ENCODE measurements at places on chromosomes 16 and 17.
A peak's percentile ranks its signal among the peaks of the same experiment; 100 is the strongest.

- DNase-seq = no peak
These were observed 7.8 kb downstream of the BAHCC1 start for GRCh38 chr17:81402981-81403467.

DNA sequence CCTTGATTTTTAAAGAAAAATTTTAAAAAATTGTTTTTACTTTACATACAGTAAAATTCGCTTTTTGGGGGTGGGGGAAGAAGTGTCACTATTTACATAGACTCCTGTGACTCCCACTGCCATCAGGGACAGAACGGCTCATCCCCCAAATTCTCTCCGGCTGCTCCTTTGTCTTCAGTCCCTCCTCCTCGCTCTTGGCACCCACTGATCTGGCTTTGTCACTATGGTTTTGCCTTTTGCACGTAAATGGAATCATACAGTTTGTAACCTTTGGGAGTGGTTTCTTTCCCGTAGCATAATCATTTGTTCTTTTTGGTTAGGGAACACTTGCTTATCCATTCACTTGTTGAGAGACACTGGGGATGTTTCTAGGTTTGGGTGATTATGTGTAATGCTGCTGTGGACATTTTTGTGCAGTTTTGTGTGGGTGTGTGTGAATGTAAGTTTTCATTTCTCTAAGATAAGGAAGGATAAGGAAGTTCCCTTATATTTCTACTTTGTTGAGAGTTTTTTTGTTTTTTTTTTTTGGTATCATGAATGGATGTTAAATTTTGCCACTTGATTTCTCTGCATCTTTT lies 27.4 kb downstream of the RAB11FIP4 start:
- DNase-seq = no peak

DNA sequence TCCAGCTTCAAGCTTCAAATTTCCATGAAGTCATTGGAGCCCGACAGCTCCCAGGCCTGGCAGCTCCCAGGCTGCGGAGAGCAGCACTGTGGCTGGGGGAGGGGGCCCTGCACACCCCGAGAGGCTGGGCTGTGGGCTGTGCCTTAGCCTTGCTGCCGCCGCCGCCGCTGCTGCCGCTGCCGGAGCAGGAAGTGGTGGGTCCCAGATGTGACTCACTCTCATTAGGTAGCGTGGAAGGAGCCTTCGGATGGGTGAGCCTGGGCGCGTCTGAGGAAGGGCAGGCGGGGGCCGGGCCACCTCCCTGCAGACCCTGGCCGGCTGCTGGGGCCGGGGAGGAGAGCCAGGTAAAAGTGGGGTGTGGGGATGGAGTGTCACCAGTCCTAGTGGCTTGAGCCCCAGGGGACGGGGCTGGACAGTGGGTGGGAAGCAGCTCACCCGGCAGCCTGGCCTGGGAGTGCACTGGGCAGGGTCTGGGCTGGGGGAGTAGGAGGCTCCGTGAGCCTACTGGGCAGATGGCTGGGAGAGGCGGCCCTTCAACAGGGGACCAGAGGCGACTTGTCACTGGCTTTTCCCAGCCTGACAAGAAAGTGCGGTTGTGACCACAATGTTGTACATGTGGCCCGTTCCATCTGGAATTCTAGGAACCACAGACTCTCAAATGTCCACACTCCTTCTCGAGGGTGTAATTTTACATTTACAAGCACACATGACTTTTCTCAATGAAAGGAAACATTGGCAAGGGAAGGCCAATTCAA lies at the start of gene ADCY7:
ADCY7 (plus strand) TSS at position 215 of the 755 bp plus-strand sequence. CDS start 21,629 bp downstream, outside the sequence.
- DNase-seq = peak; percentile 80

GRCh38 chr16:59088431-59088830 lies 354.3 kb upstream of the GOT2 start:
- DNase-seq = no peak

- DNase-seq = no peak
These were observed 109.0 kb upstream of the CACNG5 start for GRCh38 chr17:66725956-66726355.

DNA sequence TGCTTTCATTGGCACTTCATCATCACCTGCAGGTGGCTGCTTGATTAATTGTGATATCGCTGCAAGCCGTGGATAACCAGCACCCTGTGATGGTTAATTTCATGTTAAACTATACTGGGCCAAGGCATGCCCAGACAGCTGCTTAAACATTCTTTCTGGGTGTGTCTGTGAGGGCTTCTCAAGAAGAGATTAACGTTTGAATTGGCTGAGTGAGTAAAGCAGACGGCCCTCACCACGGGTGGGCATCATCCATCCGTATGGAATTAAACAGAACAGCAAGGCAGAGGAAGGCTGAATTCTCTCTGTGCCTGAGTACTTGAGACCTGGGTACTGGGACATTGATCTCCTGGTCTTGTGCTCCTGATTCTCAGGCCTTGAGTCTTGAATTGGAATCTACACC lies 7.1 kb upstream of the ZNF213 start:
- no peak for DNase-seq

DNA sequence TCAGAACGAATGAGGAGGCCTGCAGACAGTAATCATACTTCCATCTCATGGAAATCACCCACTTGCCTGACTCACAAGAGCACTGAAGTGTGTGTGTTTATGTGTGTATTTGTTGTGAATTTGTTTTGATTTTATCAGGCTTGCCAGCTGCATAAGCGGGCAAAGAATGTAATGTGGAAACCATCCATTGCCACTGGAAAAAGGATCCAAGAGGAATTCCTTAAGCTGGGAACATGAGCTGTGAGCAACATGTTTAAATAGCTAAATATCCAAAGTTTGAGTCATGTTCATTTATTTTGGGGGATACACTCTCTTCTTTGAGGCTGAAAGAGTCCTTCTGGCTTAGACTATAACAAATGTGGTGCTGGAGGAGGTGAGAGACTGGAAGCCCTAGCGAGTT lies 198.4 kb upstream of the TBX2 start:
- DNase-seq = no peak

- DNase-seq = no peak
These were observed at the start of gene ANKFN1 for GRCh38 chr17:56152874-56153602. Gene ANKFN1 (plus strand): TSS chr17:56153475. CDS start chr17:56212668, 59,193 bp downstream.

GRCh38 chr16:37511-37910 lies 15.9 kb downstream of the POLR3K start:
- DNase-seq = no peak

DNA sequence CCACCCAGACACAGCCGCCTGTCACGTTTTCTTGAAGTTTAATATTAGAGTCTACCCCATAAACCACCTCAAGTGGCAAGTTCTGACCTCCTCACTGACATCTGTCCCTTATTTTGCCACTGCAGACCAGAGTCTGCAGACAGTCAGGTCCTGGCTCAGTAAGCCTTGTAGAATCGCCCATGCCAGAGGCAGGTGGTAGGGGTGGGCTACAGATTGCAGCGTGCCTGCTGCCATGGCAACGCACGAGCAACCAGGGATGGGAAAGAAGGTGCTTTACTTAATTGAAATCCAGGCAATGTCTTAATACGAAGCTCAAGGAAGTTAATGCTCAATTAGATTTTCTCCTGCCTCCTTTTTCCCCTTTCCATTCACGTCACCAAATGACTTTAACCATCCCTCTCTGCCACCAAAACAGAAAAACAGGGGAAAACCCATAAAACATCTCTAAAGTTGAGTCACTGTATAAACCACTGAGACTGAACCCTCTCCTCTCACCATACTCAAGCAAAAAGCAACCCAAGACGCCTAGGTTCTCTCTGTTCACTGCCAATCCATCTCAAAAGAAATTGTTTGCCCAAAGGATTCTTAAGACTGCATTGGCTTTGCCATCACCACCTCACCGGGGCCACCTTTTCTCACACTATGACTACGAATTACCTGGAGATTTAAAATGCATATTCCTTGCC lies 228.8 kb downstream of the SLC39A11 start:
- DNase-seq = no peak

DNA sequence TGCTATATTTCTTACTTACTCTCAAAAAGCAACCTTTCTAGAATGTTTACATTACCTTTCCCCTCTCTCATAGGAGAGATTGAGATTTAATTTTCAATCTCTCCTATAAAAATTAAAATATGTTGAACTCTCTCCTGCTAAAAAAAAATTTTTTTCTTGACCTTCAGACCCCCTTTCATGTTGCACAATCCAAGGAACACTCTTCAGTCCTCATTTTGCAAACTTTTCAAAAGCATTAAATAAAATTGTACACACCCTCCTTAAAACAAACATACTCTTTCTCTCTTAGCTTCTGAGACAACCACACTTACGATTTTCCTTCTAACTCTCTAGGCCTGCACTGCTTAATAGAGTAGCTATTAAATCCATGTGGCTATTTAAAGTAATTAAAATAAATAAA lies 8.6 kb upstream of the ABCA6 start:
- DNase-seq = no peak

DNA sequence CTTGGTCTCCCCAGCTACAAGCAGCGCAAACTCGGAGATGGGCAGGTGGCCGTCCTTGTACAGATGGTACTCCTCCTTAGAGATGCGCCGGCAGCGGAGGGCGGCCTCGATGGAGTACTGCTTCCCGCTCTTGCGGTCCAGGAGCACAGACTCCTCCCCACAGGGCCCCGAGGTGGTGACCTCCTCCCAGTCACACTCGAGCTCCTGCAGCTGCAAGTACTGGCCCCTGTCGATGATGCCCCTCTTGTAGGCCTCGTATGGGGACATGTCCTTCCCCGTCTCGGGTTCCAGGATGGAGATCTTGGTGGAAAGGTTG lies 7.2 kb downstream of the CDK3 start:
- no peak for DNase-seq

DNA sequence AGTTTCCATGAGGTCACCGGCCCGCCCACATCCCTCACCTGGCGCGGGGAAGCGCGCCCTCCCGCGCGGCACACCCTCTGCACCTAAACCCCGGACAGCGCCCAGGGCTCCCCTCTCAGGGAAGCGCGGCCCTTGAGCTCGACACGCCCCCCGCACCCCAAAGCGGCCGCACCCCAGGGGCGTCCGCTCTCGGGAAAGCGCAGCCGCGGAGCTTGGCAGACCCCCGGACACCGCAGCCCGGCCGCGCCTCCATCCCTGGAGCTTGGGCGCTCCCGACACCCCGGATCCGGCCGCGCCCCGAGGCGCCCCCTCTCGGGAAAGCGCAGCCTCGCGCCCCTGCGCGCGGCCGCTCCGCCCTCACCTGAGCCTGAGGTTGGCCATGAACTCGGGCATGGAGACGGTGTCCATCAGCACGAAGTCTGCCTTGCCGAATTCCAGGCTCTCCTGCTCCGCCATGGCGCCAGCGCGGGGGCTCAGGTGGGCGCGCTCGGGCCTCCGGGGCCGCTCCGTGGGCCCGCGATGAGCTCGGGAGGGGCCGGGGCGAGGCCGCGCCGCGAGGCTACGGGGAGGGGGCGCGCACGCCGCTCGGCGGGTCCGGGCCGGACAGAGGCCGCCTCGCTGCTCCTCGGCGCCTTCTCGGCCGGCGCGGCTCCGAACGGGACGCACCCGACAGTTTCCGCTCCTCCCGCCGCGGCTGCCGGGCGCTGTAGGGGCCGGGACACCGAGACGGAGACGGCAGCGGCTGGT lies at the start of gene MYO1D:
MYO1D (minus strand) TSS at position 708 of the 747 bp plus-strand sequence; CDS start at position 456, 252 bp downstream.
- peak; percentile 54 for DNase-seq

GRCh38 chr17:57876023-57876865 lies 26.4 kb upstream of the MRPS23 start:
- no peak for DNase-seq

GRCh38 chr16:83273504-83274173 lies 534.1 kb upstream of the HSBP1 start:
- DNase-seq = no peak

DNA sequence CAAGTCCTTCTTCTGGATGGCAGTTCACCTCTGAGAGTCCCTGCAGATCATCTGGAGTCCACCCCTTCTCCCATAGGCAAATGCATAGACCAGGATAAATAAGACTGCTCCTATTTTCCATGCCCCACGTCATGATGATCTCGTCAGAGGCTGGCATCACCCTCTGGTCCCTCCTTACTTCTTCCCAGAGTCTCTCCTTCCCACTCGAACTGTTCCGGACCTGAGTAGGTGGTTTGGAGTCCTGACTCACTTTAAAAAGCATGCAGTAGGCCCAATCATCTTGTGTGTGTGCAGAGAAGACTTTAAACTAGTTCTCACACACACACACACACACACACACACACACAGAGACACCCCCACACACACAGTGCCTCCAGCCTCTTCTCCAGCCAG lies 72.0 kb downstream of the SOX9 start:
- no peak for DNase-seq

DNA sequence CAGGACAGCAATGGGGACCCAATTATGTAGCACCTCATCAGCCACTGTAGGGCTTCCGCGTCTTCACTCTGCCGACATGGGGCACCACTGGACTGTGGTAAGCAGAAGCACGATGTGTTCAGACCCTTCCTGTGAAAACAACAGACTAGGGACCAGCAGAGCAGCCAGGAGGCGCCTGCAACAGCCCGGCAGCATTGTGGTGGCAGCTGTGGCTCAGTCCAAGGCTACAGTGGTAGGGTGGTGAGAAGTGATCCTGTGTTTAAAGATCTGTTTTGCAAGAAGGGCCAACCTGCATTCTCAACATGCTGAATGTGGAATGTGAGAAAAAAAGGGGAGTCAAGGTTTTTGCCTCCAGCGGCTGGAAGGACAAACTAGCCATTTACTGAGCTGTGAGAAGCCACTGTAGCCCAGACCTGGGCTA lies 80.8 kb downstream of the GAS7 start:
- DNase-seq = no peak

DNA sequence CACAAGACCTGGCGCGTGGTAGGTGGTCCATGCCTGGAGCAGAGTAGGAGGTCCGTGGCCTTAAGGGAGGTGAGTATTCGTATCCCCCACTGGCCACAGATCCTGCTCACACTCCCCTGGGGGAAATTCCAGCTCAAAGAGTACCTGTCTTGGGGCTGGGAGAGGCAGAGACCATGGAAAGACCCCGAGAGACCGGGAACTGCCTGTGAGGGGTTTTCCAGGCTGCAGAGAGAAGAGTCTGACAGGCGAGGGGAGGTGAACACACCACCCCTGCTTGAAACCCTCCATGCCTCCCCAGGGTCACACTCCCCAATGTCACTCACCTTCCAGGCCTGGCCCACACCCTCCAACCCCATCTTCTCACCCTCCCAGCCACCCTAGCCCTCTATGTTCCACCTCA lies 12.6 kb upstream of the SNN start:
- no peak for DNase-seq

DNA sequence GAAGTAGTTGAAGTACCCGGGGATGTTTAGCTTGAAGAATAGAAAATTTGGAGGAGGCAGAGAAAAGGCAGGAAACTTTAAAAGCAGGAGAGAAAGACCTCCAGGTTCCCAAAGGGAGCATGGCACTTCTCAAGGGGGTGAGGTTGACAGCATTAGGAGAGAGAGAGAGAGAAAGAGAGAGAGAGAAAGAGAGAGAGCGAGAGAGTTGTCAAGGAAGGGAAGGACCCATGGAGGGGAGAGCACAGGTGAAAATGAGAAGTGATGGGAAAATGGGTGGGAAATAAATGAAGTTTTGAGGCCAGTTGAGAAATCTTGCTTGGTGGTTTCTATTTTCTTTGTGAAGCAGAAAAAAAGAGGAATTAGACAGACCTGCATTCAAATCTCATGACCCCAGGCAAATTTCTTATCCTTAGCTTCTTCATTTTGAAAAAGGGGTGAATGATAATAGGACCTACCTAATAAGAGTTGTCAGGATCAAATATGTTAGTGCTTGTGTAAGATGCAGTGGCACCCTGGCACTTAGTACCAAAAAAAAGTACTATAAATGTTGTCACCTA lies 24.0 kb downstream of the PRKCB start:
- no peak for DNase-seq

All from central memory CD4-positive, alpha-beta T cell (primary cell).